ENCODE measurements at places on chromosomes 12 and 14.

DNA sequence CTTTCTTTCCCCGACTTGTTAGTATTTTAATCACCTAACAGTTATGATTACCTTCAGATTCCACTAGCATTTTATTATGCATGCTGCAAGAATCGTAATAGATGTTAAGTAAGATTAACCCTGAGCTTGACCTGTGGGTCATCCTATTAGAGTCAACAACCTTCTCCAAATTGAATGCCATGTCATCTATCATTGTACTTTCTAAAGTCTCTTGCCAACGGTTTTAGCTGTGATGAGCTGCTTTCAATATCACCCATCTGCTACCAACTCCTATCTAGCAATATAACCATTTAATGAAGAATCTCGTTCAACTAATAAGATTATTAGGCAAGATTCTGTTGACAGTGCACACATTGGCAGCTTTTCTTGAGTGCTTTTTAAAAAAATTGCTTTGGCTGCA is 33.7 kb downstream of the DACT1 start:
- DNase-seq = no peak

- DNase-seq = no peak
Measured at GRCh38 chr14:95536671-95537070, 1.8 kb downstream of the GLRX5 start.

- DNase-seq = peak; percentile 33
Measured at GRCh38 chr14:54756656-54757392, 145.8 kb downstream of the GCH1 start.

DNA sequence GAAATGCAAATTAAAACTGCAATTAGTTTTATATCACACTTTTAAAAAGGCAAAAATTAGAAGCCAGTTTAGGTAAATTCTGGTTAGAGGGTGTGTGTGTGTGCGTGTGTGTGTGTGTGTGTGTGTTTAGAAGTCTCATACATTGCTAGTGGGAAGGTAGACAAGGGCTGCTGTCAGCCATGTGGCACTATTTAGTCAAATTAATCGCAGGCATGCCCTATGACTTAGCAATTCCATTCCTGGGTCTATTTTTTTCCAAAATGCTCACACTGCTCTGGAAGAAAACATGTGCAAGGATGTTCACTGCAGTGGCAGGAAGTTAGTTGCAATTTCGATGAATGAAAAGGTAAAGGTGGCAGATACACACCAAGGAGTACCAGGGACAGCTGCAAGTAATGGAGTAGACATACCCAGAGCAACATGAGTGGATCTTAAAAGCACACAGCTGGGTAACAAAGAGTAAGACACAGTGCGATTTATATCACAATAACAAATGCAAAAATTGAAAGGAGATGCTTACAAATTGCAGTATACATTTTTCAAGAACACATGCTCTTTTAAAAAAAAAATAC is 11.6 kb downstream of the CAPZA3 start:
- peak; percentile 91 for DNase-seq

GRCh38 chr12:65557438-65558181 is 266.7 kb upstream of the HMGA2 start:
- DNase-seq = no peak

DNA sequence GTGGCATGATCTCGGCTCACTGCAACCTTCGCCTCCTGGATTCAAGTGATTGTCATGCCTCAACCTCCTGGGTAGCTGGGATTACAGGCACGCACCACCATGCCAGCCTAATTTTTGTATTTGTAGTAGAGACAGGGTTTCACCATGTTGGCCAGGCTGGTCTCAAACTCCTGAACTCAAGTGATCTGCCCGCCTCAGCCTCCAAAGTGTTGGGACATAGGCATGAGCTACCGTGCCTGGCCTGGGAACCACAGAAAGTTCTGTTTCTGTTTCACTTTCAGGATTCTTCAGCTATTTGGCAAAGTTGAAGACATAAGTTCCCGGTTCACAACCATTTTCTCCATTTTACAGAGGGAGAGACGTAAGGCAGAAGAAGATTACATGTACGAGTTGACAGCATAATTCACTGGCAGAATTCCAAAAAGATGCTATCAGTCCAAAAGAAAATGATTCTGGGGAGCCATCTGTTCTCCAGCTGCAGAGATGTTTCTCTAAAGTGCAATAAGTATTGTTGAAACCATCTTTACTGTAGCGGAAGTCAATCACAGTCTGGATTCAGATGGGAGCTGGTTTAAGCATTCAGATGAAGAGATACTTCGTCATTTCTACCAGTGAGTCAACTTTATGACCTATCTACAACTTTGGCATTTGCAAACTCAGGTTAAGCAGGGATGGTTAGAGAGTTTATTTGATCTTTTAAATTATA is 8.1 kb upstream of the RNF34 start:
- DNase-seq = peak; percentile 89

- DNase-seq = peak; percentile 44
Measured at GRCh38 chr12:109541413-109541726, 31.9 kb downstream of the MMAB start.

GRCh38 chr12:128817111-128818015 is 6.4 kb downstream of the SLC15A4 start:
- DNase-seq = peak; percentile 79

GRCh38 chr12:127745469-127746212 is 521.3 kb upstream of the TMEM132C start:
- no peak for DNase-seq

- no peak for DNase-seq
Measured at GRCh38 chr14:69672356-69672755, 61.0 kb downstream of the SUSD6 start.

DNA sequence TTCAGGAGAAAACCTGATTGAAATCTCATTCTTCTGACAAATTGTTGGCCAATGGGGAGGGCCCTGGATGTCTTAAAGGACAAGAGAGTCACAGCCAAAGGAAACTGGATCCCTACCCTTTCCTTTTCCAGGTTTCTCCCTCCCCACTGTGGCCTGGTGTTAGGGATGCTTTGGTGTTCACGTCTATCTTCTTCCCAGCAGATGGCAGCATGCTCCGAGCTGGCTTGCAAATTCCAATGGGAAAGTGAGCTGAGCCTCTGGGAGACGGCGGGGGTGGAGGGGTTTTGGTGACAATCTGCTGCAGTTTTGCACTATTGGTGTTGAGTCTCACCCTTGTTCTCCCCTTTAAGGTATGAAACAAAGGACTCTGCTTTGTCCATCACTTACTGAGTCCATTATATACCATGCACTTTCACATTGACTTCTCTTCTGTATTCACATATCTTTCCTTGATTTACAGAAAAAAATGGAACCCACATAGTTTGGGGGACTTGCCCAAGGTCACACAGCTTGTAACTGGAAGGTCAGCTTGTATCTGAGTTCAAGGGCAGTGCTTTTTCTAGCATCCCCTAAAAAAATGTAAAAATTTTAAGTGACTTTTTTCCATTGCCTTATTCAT is 39.3 kb downstream of the CCDC177 start:
- peak; percentile 54 for DNase-seq

DNA sequence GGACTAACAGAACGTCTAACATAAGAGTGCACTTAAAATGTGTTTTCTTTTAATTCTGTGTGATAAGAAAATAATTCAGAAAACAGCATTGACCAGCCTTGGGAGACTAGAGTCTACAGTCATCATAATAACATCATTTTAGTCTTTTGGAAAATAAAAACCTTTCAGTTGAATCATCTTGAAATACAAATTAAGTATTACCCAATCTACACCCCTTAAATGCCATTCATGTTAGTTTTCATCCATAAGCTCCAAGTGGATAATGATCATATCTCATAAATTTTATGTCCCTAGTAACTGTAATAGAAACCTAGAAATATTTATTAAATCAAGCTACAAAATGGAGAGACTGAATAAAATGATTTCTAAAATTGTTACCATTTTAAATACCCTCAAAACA is 32.4 kb downstream of the EPS8 start:
- DNase-seq = peak; percentile 79

DNA sequence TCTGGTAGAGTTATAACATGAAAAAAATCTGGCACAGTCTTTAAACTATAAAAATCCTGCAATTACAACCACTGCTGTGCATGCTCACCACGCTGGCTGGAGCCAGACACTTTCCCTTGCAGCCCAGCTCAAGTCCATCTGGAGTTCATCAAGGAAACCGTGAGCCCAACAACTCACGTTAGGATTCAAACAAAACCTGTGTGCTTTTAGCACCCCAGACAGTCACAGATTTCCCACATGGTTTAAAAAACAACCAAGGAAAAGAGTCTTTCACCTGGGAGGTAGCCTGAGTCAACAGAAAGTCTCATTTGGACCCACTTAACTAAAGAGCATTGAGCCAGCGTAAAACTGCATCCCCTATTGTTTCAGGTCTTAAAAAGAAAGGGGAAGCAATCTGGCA is 4.7 kb downstream of the LRIG3 start:
- DNase-seq = peak; percentile 86

- DNase-seq = peak; percentile 77
Measured at GRCh38 chr12:111409780-111410430, 4.2 kb downstream of the SH2B3 start.

- DNase-seq = no peak
Measured at GRCh38 chr12:118299791-118300460, 72.8 kb downstream of the TAOK3 start.

DNA sequence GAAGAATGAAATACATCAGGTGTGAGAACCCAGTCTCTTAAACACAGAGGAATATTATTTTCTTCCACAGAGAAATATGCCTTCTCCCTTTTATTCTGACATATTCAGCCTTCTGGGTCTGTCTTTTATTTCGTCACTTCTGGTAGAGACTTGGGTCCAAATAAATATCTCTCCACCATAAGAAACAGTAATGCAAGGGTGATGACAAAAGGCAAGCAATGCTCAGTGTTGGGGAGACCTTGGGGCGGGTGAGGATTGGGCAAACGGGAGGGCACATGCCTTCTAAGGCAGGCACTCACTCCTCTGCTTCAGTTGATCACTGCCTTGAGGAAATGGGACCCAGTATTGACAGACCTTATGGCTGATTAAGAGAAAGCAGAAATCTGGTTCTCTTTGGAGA is 6.7 kb upstream of the SOCS2 start:
- DNase-seq = no peak

DNA sequence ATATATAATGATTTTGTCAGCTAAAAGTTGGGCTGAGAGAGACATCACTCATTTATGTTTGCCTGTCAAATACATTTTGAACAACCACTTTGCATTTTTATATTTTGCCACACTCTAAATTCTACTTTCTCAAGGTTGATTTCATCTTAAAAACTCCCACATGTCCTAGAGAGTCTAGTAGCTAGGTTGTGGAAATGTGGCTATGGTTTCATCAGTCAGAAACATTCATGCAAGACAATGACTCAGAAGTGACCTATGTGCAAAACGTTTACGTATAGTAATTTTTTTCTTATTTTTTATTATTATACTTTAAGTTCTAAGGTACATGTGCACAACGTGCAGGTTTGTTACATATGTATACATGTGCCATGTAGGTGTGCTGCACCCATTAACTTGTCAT is 27.4 kb upstream of the PRKD1 start:
- DNase-seq = peak; percentile 12

- no peak for DNase-seq
Measured at GRCh38 chr12:69459477-69459876, 10.7 kb upstream of the FRS2 start.

GRCh38 chr12:119354172-119354571 is 19.6 kb downstream of the CCDC60 start:
- DNase-seq = no peak

- no peak for DNase-seq
Measured at GRCh38 chr14:46399049-46399448, 252.5 kb downstream of the RPL10L start.

DNA sequence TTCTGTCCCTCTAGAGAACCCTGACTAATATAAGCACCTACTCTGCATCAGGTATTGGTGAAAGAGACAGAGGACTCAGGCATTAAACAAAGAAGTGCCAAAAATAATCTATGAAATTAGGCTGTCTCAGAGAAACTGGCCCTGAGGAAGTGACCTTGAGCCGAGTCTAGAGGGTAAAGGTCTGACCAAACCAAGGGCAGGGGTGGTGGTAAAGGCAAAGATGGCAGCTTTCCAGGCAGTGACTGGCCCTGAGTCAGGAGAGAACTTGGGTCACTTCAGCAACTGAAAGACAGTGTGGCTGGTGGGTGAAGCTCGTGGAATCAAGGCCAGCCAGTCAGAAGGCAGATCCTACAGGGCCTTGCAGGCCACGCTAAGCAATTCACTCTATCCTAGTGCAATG is 30.6 kb downstream of the CDKL1 start:
- DNase-seq = no peak

GRCh38 chr12:81245458-81245857 is 167.6 kb downstream of the ACSS3 start:
- peak; percentile 23 for DNase-seq

GRCh38 chr12:64186789-64187188 is 35.3 kb downstream of the KICS2 start:
- no peak for DNase-seq

DNA sequence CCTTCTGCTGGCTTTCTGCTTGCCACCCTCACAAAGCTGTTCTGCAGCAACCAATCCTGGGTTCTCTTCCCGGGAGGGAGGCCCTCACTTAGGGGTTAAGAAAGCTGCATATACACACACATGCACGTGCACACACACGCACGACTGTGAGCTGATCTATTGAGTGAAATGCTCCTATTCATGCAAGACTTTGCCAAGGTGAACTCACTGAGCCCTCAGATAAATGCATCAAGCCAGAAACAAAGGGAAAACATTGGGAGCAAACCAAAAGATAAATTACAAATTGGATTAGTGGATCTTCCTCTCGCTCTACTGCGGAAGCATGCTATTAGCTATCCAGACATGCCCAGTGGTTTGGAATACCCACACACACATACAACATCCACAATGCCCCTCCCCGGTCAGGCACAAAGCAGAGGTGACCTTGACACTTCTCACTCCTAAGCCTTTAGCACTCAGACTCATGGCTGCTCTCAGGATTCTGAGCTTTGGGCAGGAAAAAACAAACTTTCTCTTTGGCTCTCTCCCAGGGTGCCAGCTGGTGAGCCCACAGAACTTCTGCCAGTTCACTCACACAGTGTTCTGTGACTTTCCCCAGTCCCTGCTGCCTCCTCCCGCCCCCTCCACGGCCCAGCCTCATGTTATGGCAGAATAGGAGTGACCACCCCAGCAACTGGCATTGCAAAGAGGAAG is 320.0 kb downstream of the DPF3 start:
- no peak for DNase-seq

DNA sequence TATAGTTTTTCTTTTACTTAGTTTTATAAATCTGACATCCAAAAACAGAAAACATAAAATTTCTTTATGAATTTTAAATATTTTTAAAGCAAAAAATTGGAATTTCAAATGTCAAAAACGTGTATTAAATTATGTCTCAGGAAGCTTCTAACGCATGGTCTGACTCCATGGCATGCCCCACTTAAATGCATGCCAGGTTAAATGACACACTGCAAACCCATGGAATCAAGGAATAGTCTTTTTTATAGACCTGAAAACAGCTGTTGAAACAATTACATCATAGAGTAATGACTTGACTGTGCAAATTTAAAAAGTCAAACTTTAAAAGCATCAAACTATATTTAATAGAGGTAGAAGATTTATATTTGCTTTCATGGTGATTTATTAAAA is 96.1 kb upstream of the DACT1 start:
- no peak for DNase-seq

GRCh38 chr14:85409481-85410210 is 120.3 kb upstream of the FLRT2 start:
- DNase-seq = no peak

- DNase-seq = no peak
Measured at GRCh38 chr12:958588-959123, 9.2 kb upstream of the RAD52 start.

- no peak for DNase-seq
Measured at GRCh38 chr12:11754256-11754655, 104.8 kb downstream of the ETV6 start.

Data from AG10803 (cell line).